Posterior vena cava (tissue), 2 donors: ENCODE measurements at places on chromosomes 5 and 9.

DNA sequence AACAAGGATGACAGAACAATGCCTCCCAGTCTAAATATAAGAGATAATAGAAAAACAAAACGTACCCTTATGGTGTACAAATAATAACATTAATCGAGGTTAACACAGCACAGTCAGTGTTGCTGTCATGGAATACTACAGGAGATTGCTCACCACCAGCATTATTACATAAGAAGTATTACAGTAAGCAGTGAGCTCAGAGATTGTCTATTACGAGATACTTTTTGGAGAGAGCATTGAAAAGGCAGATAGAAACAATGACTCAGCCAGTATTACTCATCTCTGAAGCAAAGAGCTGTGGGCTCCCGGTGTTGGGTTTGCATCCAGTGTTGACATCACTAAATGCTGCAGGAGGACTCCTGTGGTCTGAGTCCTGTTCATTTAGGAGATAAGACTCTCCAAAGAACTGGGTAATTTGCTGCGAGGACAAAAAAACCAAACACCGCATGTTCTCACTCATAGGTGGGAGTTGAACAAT is 191.9 kb upstream of the SEMA6A start:
- DNase-seq = no peak

GRCh38 chr5:78716206-78716605 is 67.6 kb upstream of the LHFPL2 start:
- no peak for DNase-seq

GRCh38 chr5:159208514-159209437 is 577 bp downstream of the RNF145 start:
- peak; percentile 86 for DNase-seq

- DNase-seq = no peak
Measured at GRCh38 chr5:126970517-126971017, 59.8 kb downstream of the MARCHF3 start.

DNA sequence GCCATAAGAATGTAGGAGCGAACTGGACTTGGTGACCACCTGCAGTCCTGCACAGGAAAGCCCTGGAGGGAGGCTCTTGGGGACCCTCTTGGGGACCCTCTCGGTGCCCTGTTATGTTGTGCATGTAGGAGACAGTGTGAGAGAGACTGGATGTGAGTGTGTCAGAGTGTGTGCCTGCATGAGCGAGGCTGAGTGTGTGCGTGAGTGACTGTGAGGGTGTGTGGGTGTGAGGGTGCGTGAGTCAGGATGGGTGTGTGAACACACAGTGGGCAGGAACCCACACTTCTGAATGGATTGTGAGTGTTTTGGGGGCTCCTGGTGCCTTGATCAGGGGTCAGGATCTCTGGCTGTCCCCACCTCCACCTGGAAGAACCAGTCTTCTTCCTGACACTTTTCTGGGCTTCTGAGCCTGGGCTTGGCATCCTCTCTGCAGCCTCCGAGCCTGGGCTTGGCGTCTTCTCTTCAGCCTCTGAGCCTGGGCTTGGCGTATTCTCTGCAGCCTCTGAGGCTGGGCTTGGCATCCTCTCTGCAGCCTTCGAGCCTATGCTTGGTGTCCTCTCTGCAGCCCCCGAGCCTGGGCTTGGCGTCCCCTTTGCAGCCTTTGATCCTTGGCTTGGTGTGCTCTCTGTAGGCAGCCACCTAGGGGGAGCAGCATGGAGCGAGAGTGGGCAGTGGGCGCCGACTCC is 25.6 kb upstream of the ANKRD33B start:
- DNase-seq = no peak

- DNase-seq = no peak
Measured at GRCh38 chr9:130664251-130665028, at the start of gene PRDM12. PRDM12 (plus strand) TSS chr9:130664594; CDS start chr9:130664654, 60 bp downstream.

DNA sequence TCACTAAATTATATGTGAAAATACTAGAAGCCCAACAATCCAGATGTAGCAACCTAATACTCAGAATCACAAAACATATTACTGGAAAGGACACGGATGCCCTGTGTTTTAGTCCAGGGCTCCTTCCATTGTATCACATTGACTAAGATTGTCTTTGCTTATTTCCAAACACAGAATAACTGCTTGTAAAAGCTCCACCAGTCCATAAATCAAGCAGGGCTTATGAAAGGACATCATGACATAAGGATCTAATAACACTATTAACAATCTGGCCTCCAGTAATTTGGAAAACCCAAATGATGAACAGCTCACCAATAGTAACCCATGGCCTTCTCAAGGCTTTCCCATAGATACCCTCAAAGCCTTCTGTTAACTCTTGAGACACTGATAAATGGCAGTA is 39.8 kb downstream of the WDR41 start:
- no peak for DNase-seq

DNA sequence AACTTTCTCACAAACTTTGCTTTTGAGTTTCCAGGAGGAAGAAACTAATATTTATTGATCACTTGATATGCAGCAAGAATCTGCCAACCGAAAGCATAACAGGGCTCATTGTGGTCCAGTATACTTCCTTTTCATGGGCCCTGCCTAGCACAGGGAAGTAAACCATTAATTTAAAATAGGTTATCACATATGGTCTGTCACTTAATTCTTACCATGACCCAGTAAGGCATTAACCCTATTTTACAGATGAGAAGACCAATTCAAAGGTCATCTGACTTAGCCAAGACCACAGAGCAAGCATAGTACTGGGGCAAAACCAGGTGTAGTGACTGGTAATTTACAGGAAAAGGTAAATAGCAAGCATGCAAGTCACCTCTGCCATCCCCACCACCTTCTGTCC is 336.9 kb upstream of the DMAC1 start:
- no peak for DNase-seq

DNA sequence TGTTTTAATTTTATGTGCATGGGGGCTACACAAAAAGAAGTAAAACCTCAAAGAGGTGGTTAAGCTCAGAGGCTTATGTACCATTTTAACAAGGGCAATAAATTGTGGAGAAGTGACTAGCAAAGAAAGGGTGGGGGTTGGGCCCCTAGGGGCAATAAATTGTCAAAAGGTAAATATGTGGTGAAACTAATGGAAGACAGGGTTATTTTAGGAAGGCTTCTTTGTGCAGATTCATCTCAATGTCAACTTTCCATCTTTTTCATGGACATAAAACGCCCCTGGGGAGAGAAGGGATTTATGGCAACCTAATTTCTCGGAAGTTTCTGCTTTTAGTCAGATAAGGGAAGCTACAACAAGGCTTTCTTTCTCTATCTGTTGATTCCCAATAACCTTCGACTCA is 42.5 kb upstream of the GOLM1 start:
- DNase-seq = no peak

DNA sequence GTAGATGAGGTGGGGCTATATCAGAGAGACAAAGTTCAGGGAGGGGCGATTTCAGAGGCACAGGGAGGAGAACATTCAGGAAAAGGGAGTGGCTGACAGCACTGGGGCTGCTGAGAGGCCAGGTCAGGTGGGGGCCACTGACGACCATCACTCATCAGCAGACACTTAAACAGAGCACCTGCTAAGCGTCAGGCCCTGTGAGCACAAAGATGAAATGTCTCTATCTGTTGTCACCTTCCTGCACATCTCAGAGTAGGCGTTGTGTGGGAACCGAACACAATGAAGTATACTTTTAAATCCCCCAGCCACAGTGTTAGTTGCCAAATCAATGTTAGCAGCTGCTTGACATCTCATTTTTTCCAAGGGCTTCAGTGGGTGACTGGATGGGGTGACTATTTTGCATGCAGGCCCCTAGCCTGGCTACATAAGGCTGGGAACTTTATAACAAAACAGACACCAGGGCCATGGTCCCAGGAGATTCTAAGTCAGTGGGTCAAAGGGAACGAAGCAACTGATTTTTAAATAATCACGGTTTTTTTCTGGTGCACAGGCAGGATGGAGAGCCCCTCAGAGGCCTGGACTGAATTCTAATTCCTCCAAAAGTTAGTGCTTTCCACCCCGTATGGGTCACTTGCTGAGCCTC is 31.1 kb upstream of the ANKRD18A start:
- DNase-seq = no peak

- DNase-seq = peak; percentile 10
Measured at GRCh38 chr9:128933731-128934130, 12.9 kb downstream of the PHYHD1 start.

- DNase-seq = no peak
Measured at GRCh38 chr9:87711857-87712800, 13.8 kb upstream of the CTSL start.

GRCh38 chr5:17748941-17749340 is 114.7 kb downstream of the TAF11L14 start:
- no peak for DNase-seq

- no peak for DNase-seq
Measured at GRCh38 chr9:5876711-5877110, 14.0 kb upstream of the MLANA start.

GRCh38 chr9:115941561-115942315 is 211.9 kb upstream of the PAPPA start:
- DNase-seq = no peak

- DNase-seq = no peak
Measured at GRCh38 chr9:135480071-135480939, 723 bp downstream of the PPP1R26 start.

DNA sequence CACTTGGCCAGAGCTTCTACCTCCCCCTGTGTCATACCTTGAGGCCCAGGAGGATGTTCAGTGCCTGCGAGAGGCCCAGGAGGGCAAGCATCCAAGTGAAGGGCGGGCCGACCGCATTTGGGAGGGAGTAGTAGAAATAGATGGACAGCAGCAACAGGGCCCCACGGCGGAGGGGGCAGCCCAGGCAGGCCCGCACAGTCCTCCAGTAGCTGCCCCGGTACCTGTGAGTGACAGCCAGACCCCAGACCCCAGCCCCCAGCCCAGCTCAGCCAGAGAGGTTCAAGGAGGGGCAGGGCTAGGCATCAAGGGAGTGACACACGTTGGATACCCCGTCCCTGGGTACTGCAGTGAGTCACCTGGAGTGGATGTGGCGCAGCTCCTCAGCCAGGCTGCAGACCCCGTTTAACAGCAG is 1.4 kb downstream of the STING1 start:
- DNase-seq = no peak

GRCh38 chr9:123470121-123470782 is 114.3 kb downstream of the CRB2 start:
- no peak for DNase-seq

- no peak for DNase-seq
Measured at GRCh38 chr5:90418214-90418613, 8.7 kb upstream of the CETN3 start.

DNA sequence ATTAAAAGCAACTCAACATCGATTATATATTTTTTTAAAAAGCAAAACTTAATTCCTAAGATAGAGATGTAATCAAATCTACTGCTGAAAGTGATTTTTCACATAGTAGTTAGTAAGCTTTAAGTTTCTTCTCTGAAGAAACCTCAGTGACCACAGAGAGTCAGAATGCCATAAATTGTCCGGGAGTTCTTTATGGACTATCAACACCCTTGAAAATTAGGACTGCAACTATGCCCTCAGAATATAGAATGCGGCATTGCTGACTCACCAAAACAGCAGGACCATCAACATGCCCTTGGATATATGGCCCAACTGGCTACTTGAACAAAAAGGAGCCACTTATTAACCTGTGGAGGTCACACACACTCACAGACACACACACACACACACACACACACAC is 228.9 kb upstream of the SNX2 start:
- no peak for DNase-seq

DNA sequence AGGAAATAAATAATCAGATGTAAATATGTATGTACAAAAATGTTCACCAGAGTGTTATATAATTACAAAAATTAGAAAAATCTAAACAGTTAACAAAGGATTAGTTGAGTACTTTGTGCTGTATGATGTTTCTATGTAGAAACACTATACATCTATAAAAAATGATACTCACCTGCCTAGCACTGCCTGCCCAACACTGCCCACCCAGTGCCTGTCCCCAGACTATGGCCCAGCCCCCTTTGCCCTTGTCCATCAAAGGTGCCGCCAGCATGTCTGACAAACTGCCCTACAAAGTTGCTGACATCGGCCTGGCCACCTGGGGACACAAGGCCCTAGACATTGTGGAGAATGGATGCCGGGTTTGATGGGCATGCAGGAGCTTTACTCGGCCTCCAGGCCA is 6.1 kb upstream of the MEGF9 start:
- DNase-seq = no peak

GRCh38 chr9:120921661-120922181 is 4.9 kb downstream of the TRAF1 start:
- DNase-seq = no peak

DNA sequence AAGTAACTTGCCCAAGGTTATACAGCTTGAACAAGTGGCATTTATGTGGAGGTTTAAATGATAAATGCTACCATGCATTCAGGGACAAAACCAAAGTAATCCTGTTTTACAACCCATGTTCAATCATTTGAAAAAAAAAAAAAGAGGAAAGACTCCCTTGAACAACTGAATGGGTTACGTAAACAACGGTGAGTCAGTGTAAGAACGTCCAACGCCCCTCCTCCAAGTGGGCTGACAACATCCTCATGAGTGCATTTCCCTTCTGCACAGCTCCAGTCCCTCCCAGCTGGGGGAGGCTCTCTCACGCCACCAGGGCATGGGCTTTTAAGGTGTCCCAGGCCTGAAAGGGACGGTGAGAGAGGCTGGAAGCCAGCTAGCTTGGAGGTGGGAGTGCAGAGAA is 90.0 kb downstream of the PRRT1B start:
- DNase-seq = peak; percentile 94

- DNase-seq = no peak
Measured at GRCh38 chr5:6273090-6273735, 105.1 kb downstream of the MED10 start.

- DNase-seq = no peak
Measured at GRCh38 chr5:135031813-135032694, 2.0 kb downstream of the PITX1 start.

- no peak for DNase-seq
Measured at GRCh38 chr9:38114905-38115304, 45.9 kb upstream of the SHB start.

- DNase-seq = no peak
Measured at GRCh38 chr5:57181154-57181553, 7.3 kb downstream of the GPBP1 start.

DNA sequence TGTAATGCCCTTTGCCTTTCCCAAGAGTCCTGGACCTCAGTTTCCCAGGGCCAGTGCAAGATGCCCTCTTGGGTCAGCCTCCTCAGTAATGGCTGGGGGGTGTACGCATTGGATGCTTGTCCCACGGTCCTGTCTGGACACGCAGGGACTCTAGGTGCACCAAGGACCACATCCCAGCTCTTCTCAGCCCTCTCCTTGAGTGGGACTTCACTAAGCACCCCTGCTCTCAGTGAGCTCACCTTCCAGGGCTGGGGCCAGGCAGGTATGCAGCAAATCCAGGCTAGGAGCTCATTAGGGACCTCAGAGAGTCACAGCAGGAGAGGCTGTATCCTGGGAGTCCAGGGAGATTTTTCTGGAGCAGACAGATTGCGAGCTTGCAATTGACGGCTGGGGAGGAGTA is 59.8 kb downstream of the MACROH2A1 start:
- peak; percentile 43 for DNase-seq

DNA sequence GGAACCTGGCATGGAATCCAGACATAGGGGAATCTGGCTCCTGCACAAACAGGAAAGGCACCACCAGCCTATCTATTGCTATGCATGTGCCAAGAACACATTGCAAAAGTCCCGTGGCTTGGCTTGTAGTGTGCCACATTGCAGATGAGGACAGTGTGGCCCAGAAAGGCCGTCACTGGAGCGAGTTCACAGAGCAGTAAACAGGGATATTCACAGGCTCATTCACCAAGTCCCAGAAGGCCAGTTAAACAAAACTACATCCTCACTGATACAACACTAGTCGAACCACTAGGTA is 39.6 kb upstream of the TRIM32 start:
- peak; percentile 87 for DNase-seq
